ENCODE measurements at places on chromosomes 3 and 15.

- H3K4me1 ChIP-seq, result peaks cover 4% of the 10 kb centered on the region
- no peak overlapping the region for H3K4me3 ChIP-seq
- DNase-seq, result no peak
- no peak overlapping the region for H3K27ac ChIP-seq
Measured at GRCh38 chr3:141386611-141387111, 18.4 kb downstream of the ZBTB38 start.

DNA sequence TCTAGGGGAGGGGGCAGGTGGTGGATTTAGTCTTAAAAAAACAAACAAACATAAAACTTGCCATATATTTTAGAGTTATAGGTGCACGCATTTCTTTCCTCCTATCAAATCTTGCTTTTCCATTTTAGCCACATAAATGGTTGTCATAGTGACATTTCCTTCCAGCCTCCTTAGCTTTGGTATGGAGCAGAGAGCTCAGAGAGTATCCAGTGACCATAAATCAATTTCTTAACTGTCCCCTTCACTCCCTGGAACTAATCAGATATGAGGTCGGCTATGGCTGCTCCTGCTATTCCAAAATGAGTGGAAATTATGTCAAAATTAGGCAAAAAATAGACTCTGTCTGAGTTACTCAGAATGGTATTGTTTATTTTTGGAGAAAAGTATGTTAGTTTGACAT lies 164.5 kb downstream of the EBLN2 start:
- H3K27me3 ChIP-seq, result no peaks in the 10 kb centered on the region
- no peak overlapping the region for H3K27ac ChIP-seq
- no peak overlapping the region for H3K4me3 ChIP-seq

- peaks cover 24% of the 10 kb centered on the region for H3K4me1 ChIP-seq
- no peaks in the 10 kb centered on the region for H3K27me3 ChIP-seq
- H3K4me3 ChIP-seq, result no peak overlapping the region
- DNase-seq, result no peak
- no peak overlapping the region for H3K27ac ChIP-seq
- H3K36me3 ChIP-seq, result peaks cover 11% of the 10 kb centered on the region
Measured at GRCh38 chr15:64249883-64250575, 87.2 kb upstream of the PPIB start.

GRCh38 chr3:155995525-155996370 lies 124.6 kb upstream of the KCNAB1 start:
- H3K27me3 ChIP-seq, result no peaks in the 10 kb centered on the region
- H3K27ac ChIP-seq, result no peak overlapping the region
- H3K36me3 ChIP-seq, result no peaks in the 10 kb centered on the region
- no peak for DNase-seq
- H3K4me3 ChIP-seq, result no peak overlapping the region

- peaks cover 62% of the 10 kb centered on the region for H3K4me1 ChIP-seq
- DNase-seq, result peak; percentile 49
- H3K27me3 ChIP-seq, result no peaks in the 10 kb centered on the region
- H3K36me3 ChIP-seq, result peaks cover 1% of the 10 kb centered on the region
Measured at GRCh38 chr15:90002428-90002844, 1.3 kb downstream of the ZNF710 start.

- peaks cover 18% of the 10 kb centered on the region for H3K27me3 ChIP-seq
- DNase-seq, result no peak
- no peaks in the 10 kb centered on the region for H3K36me3 ChIP-seq
- no peak overlapping the region for H3K27ac ChIP-seq
- H3K4me3 ChIP-seq, result no peak overlapping the region
Measured at GRCh38 chr3:58299839-58300516, 6.1 kb upstream of the RPP14 start.

- no peaks in the 10 kb centered on the region for H3K4me1 ChIP-seq
- no peak overlapping the region for H3K4me3 ChIP-seq
- no peak for DNase-seq
- no peaks in the 10 kb centered on the region for H3K36me3 ChIP-seq
- no peak overlapping the region for H3K27ac ChIP-seq
Measured at GRCh38 chr3:107222907-107223306, 154.3 kb upstream of the CCDC54 start.

DNA sequence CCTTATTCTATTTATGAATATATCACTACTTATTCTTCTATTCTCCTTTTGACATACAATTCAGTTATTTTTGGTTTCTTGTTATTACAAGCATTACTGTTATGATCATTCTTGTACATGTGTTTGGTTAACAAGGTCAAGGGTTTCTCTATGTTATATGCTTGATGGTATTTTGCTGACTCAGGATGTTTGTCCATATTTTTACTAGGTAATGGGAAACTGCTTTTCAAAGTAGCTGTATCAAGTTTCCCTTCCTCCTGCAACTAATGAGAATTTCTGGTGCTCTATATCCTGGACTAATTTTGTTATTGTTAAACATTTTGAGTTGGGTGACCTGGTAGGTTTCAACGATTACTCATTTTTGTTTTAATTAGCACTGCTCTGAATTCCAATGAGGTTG lies 841.0 kb downstream of the OTOL1 start:
- no peaks in the 10 kb centered on the region for H3K27me3 ChIP-seq
- DNase-seq, result no peak
- H3K4me1 ChIP-seq, result no peaks in the 10 kb centered on the region
- no peak overlapping the region for H3K4me3 ChIP-seq

GRCh38 chr3:58526515-58526957 lies 10.5 kb downstream of the ACOX2 start:
- no peak overlapping the region for H3K4me3 ChIP-seq
- no peak for DNase-seq
- no peaks in the 10 kb centered on the region for H3K36me3 ChIP-seq
- no peaks in the 10 kb centered on the region for H3K4me1 ChIP-seq
- no peak overlapping the region for H3K27ac ChIP-seq

GRCh38 chr15:54187325-54187724 lies 209.1 kb downstream of the UNC13C start:
- no peaks in the 10 kb centered on the region for H3K36me3 ChIP-seq
- no peaks in the 10 kb centered on the region for H3K27me3 ChIP-seq
- H3K4me3 ChIP-seq, result no peak overlapping the region

GRCh38 chr15:91407269-91407889 lies 307.3 kb downstream of the SV2B start:
- no peaks in the 10 kb centered on the region for H3K36me3 ChIP-seq
- no peak overlapping the region for H3K4me3 ChIP-seq
- peak; percentile 50 for DNase-seq
- H3K4me1 ChIP-seq, result peaks cover 20% of the 10 kb centered on the region
- no peak overlapping the region for H3K27ac ChIP-seq
- no peaks in the 10 kb centered on the region for H3K27me3 ChIP-seq

GRCh38 chr15:73717802-73718201 lies 33.6 kb downstream of the CD276 start:
- H3K4me1 ChIP-seq, result no peaks in the 10 kb centered on the region
- no peak overlapping the region for H3K27ac ChIP-seq
- no peaks in the 10 kb centered on the region for H3K27me3 ChIP-seq
- no peak for DNase-seq
- no peak overlapping the region for H3K4me3 ChIP-seq

GRCh38 chr3:38124324-38125122 lies 12.4 kb downstream of the ACAA1 start:
- H3K27ac ChIP-seq, result no peak overlapping the region
- peaks cover 22% of the 10 kb centered on the region for H3K36me3 ChIP-seq
- H3K4me3 ChIP-seq, result no peak overlapping the region
- no peaks in the 10 kb centered on the region for H3K27me3 ChIP-seq

DNA sequence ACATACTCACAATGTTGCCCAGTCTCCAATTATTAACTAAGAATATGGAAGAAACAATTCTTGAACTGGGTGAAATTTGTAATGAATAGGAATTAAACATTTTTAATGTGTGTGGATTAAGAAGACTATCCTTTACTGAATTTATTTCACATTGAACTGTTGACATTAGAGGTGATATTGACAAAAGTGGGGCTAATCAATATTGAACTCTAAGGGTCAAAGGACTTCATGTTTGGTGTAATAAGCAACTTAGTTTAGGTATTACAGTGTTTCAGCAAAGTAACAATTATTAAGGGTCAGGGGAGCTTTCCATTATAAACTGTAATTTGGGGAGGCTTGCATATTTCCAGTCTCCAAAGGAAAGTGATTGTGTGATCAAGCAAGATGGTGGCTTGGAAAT lies 16.2 kb upstream of the NANOGP8 start:
- H3K27ac ChIP-seq, result no peak overlapping the region
- no peaks in the 10 kb centered on the region for H3K36me3 ChIP-seq
- no peaks in the 10 kb centered on the region for H3K4me1 ChIP-seq
- no peaks in the 10 kb centered on the region for H3K27me3 ChIP-seq

DNA sequence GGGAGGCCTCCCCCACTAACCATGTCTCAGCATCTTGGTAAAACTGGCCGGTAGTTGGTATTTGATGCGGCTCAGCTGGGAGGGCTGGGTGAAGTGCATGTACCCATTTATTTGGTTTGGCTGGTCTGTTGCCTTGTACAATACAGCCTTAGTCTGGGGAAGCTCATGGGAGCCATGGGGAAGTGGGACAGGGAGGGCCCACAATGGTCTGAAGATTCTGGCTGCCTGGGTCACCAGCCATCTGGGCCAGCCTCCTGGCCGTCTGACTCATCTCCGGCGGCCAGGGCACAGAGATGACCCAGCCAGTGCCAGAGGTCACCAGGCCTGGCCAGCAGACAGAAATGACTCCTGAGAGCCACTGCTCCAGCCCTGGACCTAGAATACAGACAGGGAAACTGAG lies 51.6 kb upstream of the SMAD6 start:
- no peak overlapping the region for H3K4me3 ChIP-seq
- H3K4me1 ChIP-seq, result peaks cover 2% of the 10 kb centered on the region
- H3K27ac ChIP-seq, result no peak overlapping the region
- DNase-seq, result no peak
- H3K27me3 ChIP-seq, result no peaks in the 10 kb centered on the region

- H3K4me1 ChIP-seq, result no peaks in the 10 kb centered on the region
- no peaks in the 10 kb centered on the region for H3K36me3 ChIP-seq
- no peak overlapping the region for H3K4me3 ChIP-seq
Measured at GRCh38 chr15:72168808-72169190, 28.8 kb downstream of the GRAMD2A start.

DNA sequence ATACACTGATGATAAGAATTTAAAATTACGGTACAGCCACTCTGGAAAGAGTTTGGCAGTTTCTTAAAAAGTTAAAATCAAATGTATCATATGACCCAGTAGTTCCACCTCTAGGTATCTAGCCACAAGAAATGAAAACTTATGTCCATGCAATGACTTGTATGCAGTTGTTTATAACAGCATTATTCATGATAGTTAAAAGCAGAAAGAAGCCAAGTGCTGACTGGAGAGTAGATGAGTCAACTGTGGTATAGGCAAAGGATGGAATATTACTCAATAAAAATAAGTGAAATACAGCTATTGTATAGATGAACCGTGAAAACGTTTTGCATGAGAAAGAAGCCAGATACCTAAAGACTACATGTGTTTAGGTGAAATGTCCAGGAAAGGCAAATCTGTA lies 14.8 kb downstream of the GPR87 start:
- H3K27me3 ChIP-seq, result peaks cover 26% of the 10 kb centered on the region
- no peak overlapping the region for H3K27ac ChIP-seq
- H3K4me1 ChIP-seq, result peaks cover 38% of the 10 kb centered on the region
- no peak overlapping the region for H3K4me3 ChIP-seq
- H3K36me3 ChIP-seq, result no peaks in the 10 kb centered on the region

- H3K27ac ChIP-seq, result no peak overlapping the region
- H3K36me3 ChIP-seq, result no peaks in the 10 kb centered on the region
- H3K4me1 ChIP-seq, result no peaks in the 10 kb centered on the region
- no peak for DNase-seq
- H3K27me3 ChIP-seq, result peaks cover 15% of the 10 kb centered on the region
Measured at GRCh38 chr3:70249509-70250160, 62.8 kb downstream of the MDFIC2 start.

All from activated naive CD4-positive, alpha-beta T cell treated with anti-CD3 and anti-CD28 coated beads for 36 hours (primary cell).